ENCODE measurements at places on chromosomes 6 and 20.

DNA sequence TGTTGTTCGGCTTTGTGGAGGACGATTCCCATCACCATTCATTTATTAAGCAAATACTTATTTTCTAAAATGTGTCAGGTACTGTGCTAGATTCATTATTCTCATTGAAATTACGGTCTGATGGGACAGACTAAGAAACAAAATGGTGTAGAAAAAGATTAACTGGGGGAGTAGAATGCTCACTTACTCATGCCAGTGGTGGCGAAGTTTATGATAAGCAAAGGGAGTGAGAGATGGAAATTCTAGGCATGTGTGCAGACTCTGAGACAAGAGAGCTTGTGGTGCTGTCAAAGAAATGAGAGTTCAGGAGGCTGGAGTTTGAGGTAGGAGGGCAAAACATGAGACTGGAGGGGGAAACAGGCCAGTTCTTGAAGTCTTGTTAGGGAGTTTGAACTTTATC, 896 bp downstream of the RPP21 start:
- DNase-seq: no peak

DNA sequence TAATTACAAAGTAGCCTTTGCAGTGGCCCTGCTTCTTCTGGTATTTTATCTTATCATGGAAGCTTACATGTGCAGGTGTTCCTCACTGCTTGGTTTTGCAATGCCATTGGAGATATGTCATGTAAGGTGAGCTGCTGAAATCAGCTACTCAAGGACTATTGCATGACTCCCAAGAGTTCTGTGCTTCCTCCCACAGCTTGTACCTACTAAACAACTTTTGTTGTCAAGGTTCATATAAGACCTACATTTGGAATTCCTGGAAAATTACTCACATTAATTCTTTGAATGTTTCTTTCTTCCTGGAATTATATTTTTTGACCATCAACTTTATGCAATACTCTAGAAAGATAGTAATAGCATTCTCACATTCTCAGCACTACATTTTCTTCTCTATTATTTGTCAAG, 427.5 kb upstream of the HSF2 start:
- DNase-seq: no peak

GRCh38 chr6:1001655-1002349, 308.9 kb upstream of the EXOC2 start:
- DNase-seq: no peak

GRCh38 chr6:5904532-5904931, 102.2 kb downstream of the NRN1 start:
- DNase-seq: no peak

Measured in activated T-cell treated with anti-CD3 and anti-CD28 coated beads, Interleukin-2, amount 50 U/mL, for 1 hour (primary cell).